ENCODE measurements at places on chromosomes 1 and 21.

DNA sequence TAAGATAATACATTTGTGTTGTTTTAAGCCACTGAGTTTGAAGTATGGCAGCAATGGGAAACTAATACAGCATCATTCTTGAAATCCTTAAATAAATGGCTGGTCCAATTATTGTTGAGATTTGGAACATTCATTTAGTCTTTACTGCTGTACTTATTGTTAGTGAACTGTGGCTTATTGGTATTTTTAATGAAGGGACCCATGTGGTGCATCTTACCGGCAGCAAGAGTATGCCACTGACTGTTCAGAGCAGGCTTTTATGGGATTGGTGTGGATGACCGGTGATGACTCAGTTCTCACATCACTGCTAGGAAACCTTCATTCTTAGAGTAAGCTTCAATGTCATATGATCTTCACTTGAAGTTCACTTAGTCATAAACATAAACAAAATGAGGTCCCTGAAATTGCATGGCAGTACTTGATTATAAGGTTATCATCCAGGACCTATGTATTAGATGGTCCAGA is 31.5 kb downstream of the PRKAA2 start:
- DNase-seq: no peak

DNA sequence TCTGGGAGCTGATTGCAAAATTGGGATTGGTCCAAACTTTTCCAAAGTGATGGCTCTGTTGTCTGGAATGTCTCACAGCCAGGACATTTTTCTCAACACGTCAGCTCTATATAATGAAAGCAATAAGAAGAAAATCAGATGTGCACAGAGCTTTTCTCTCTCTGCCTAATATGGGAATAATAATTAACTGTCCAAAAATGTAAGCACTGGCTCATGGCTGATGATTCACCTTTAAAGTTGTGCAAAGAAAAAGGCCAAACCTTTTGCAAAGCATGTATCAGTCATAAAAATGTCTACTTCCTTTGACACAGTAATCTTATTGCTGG is 30.4 kb downstream of the ZNF281 start:
- no peak for DNase-seq

- DNase-seq: no peak
These were observed 1.8 kb downstream of the HSF2BP start for GRCh38 chr21:43657355-43658087.

GRCh38 chr1:147603986-147604385 is 62.7 kb downstream of the BCL9 start:
- DNase-seq: no peak

DNA sequence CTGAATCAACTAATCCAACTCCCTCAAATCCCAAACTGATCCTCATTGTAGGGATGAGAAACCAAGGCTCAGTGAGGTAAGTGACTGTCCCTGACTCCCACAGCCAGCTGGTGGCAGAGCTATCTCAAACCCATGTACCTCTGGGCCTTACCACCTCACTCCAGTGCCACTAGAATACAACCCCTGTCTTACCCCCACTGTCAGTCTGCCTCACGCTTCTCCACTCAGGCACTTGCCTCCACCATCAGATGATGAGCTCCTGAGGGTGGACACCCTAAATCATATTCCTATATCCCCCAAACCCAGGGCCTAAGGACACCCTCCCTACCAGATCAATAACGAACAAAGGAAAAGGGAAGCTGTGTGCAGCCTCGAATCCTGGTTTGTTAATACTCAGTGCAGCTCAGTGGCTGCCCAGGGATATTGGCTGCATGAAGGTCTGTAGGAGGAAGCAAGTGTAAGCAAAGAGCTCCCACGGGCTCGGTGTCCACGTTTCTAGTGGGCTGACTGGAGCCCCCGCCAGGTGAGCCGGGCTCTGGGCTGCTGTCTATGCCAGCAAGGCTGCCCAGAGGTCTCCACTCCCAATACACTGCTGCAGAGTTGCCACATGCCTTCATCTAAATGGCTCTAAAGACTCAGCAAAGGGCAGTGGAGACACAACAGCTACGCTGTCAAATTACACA is 533.4 kb downstream of the MATN1 start:
- no peak for DNase-seq

DNA sequence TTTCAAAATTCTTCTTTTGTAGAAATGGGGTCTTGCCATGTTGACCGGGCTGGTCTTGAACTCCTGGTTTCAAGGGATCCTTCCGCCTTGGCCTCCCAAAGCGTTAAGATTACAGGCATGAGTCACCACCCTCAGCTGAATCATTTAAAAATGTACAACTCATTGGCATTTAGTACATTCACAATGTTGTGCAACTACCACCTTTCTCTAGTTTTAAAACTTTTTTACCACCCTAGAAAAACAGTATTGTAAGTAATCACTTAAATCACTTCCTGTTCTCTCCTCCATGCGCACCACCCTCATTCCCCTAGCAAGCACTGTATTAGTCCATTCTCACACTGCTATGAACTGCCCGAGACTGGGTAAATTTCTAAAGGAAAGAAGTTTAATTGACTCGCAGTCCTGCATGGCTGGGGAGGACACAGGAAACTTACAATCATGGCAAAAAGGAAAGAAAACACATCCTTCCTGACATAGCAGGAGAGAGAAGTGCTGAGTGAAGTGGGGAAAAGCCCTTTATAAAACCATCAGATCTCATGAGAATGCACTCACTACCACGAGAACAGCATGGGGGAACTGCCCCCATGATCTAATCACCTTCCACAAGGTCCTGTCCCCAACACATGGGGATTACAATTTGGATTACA is 14.4 kb upstream of the THEM5 start:
- no peak for DNase-seq

GRCh38 chr1:53020588-53020987 is 41.4 kb upstream of the PODN start:
- DNase-seq: no peak

DNA sequence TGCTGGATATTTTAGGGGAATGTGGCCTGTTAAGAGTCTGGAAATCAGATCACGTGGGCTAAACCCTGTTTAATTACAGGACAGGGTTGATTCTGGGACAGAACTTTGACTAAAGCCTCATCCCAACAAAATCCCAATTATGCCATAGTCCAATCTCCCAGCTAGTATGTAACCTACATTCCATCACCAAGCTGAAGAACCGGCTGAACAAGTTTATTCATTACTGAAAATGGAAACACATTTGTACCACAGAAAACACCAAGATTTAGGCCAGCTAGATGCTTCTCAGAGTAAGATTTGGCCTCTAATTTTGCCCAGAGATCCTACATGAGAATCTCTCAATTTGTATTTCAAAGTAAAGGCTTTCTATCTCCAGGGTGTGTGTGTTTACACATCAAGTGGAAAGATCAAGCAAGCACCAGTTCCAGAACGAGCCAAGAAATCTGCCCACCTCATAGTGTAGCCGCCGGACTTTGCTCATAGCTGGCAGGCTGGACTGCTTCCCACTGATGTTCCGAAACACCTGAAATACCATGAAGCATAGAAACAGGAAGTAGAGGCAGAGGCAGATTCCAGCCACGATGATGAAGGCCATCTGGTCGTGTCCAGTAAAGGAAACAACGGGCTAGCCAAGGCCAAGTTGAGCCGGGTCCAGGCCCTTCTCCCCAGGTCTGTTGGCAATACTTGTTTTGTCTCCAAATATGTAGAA is 86.8 kb downstream of the WLS start:
- no peak for DNase-seq

DNA sequence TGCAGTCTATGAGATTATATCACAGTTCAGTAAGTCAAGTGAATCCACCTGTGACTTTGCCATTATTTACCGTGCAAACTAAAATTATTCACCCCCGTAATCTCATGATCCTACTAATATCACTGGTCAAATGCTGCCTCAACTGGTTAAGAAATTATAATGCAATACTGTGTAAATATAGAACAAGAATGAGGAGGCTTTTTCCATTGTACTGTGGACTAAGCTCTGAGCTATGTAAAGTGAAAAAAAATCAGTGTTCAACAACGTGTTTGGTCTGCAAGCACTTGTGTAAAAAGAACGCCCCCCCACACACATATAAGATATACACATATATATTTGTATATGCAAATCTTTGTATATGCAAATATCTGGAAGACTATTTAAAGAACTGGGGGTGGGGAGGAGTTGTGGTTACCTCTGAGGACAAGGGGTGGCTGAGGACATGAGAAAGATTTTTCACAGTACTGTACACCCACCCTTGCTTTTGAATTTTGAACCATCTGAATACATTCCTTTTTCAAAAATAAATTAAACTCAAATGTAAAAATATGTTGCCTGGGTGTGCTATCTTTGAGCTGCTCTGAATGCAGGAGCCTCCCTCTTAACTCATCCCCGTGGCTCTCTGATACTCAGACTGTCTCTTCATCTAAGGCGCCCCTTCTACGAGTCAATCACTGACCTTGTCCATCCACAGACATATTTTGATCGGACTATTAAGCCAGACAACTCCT is 57.0 kb downstream of the PTP4A2 start:
- DNase-seq: no peak

GRCh38 chr1:246051909-246052518 is 455.1 kb downstream of the SMYD3 start:
- no peak for DNase-seq

DNA sequence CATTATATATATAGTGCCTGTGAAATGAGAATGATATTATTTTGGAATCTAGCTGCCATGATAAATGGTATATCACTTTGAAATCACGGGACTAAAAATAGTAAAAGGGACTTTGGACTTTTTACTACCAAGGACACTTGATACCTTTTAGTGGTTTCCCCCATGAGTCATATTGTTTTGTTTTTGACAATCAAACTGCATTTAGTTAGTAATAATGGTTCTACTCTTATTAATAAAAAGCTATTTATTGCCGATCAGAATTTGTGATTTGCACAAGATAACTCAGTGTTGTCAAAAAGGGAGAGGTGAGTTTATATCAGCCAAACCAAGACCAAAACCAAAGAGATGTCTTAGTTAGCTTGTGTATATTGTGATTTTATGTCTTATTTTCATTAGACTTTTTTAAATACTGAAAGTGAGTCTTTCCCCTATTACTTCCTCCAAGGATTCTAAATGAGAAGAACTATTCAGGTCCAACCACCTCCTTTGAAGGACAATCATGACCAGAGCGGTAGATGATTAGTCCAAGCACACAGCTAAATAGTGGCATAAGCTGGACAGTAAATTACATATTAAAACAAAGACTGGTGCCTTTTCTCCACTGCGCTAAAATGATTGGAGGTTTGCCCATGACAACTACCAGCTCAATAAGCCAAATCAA is 281.7 kb upstream of the ESRRG start:
- DNase-seq: no peak

DNA sequence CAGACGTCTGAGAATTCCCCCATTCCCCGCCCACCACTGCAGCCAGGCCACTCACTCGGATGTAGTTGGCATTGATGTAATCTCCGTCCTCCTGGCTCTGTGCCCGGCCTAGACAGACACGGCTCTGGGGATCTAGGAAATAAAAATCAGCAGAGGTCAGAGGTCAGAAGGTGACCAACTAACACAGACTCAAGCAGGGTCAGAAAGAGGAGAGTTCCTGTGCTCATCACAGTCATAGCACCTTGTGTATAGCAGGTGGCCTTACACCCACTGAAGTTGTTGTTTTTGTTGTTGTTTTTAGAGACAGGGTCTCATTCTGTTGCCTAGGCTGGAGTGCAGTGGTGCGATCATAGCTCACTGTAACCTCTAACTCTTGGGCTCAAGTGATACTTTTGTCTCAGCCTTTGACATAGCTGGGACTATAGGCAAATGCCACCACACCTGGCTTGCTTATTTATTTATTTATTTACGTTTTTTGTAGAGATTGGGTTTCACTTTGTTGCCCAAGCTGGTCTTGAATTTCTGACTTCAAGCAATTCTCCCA is 4.9 kb downstream of the PTPN7 start:
- peak; percentile 41 for DNase-seq

DNA sequence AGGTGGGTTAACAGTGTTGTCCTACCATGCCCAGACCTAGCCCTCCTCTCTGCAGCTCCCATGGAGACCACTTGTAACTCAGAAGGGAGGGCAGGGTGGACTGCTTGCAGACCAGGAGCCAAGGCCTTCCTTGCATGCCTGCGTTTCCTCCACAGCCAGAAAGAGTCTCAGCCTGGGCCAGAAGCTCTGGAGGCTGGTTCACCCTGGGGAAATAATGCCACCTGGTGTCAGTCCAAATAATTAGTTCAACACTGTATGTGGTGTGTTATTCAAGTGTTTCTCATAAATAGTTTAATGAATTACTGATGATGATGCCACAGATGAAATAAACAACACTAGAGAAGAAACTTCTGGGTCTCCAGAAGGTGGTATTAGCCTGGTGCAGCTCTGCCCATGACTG is 16.9 kb upstream of the VANGL1 start:
- no peak for DNase-seq

GRCh38 chr1:61888808-61889207 is 146.5 kb downstream of the PATJ start:
- DNase-seq: no peak

DNA sequence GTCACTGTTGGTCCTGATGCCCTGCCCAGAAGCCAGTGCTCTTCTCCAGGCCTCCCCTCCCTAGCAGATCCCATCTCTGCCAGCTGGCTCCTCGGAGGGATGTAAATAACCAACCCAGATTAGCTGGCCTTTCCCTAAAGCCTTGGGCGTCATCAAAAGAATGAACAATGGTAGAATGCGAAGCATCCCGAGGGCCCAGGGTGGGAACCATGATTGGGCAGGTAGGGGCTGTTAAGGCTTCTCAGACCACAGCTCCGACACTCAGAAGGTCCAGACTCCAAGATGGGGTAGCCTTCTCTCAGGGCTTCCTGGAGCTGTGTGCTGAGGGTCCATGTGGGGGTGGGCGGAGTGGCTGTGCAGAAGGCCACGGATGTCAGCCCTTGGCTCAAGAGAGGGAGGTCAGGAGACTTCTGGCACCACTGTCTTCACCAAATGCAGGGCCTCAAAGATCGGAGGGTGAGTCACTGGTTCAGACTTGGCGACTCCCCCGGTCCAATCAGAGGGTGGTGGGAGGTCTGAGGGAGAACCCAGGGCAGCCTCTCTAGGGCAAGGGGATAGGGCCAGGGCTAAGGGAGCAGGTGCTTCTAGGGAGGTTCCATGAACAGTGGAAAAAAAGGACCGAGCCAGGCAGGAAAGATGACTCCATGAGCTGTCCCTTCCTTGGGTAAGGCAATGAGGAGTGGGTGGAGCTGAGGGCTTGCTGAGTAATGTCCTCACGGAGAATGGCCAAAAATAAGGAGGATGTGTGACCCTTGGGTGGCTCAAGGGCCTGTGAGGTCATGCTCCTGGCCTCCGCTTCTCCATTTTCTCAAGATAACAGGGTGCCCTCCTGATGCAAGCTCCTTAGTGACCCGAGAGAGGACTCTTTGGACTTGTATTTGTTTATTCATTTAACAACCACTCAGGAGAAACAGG is 58.4 kb upstream of the EPS8L3 start:
- no peak for DNase-seq
